ENCODE measurements at places on chromosomes 1 and 21. TPM values are rescaled to one million over a fixed set of nuclear protein-coding genes. Genes with fewer than 3 reads are reported as not detected.

The SMIM1 gene
- total RNA-seq: 0.55 TPM

The SELE gene
- not detected for total RNA-seq

The HOOK1 gene
- under 0.01 TPM for total RNA-seq

The LSS gene
- 236 TPM for total RNA-seq

The SCAF4 gene
- total RNA-seq: 5.0 TPM

The RGS7 gene
- total RNA-seq: 0.62 TPM

The CCDC181 gene
- 2.0 TPM for total RNA-seq

The SYT6 gene
- total RNA-seq: not detected

The BNIPL gene
- total RNA-seq: 0.11 TPM

The LINGO4 gene
- under 0.01 TPM for total RNA-seq

The RNF223 gene
- not detected for total RNA-seq

The IVL gene
- 1.7 TPM for total RNA-seq

The CNKSR1 gene
- 0.22 TPM for total RNA-seq

The CDC73 gene
- 30.6 TPM for total RNA-seq

The PLA2G2A gene
- not detected for total RNA-seq

The MRPL39 gene
- total RNA-seq: 24.6 TPM

The CDA gene
- total RNA-seq: 4.0 TPM

The LRRC38 gene
- total RNA-seq: 0.50 TPM

The ARHGEF16 gene
- not detected for total RNA-seq

The OR10J1 gene
- 0.25 TPM for total RNA-seq

The G0S2 gene
- total RNA-seq: 6.6 TPM

The BRINP3 gene
- total RNA-seq: not detected

The ENAH gene
- 72.2 TPM for total RNA-seq

The C1orf21 gene
- 37.1 TPM for total RNA-seq

The IFI44L gene
- 2.7 TPM for total RNA-seq

All from uterine smooth muscle cell (primary cell).